ENCODE measurements at places on chromosomes 12 and 14. TPM values are rescaled to one million over a fixed set of nuclear protein-coding genes. Genes with fewer than 3 reads are reported as not detected.

The BRMS1L gene
- 4.1 TPM for total RNA-seq

The FLVCR2 gene
- total RNA-seq: 0.59 TPM

The PTPRR gene
- total RNA-seq: 41.5 TPM

The DCAF4 gene
- 47.9 TPM for total RNA-seq

The MGP gene
- total RNA-seq: 0.09 TPM

The GLI1 gene
- 4.1 TPM for total RNA-seq

The LGALS3 gene
- 134 TPM for total RNA-seq

The ZFYVE26 gene
- total RNA-seq: 6.7 TPM

The MANSC1 gene
- total RNA-seq: 1.1 TPM

The KRT83 gene
- total RNA-seq: 0.05 TPM

The ARHGEF25 gene
- total RNA-seq: 23.0 TPM

The ALX1 gene
- not detected for total RNA-seq

The HELB gene
- total RNA-seq: 1.4 TPM

The SOX5 gene
- not detected for total RNA-seq

The RFLNA gene
- not detected for total RNA-seq

The FCF1 gene
- total RNA-seq: 18.6 TPM

The MOK gene
- 11.6 TPM for total RNA-seq

The MMP14 gene
- total RNA-seq: 92.9 TPM

The KLRG1 gene
- not detected for total RNA-seq

The HPD gene
- total RNA-seq: 0.12 TPM

The SAMD15 gene
- 1.9 TPM for total RNA-seq

The GPR84 gene
- total RNA-seq: not detected

The RPS29 gene
- 2,235 TPM for total RNA-seq

The RNASE7 gene
- total RNA-seq: not detected

The OR6C1 gene
- total RNA-seq: not detected

The STAB2 gene
- not detected for total RNA-seq

The NPC2 gene
- 314 TPM for total RNA-seq

The CAPZA3 gene
- total RNA-seq: not detected

The GLS2 gene
- total RNA-seq: not detected

The CAMKK2 gene
- 9.8 TPM for total RNA-seq

The TMX1 gene
- total RNA-seq: 40.4 TPM

The GALNT16 gene
- 4.8 TPM for total RNA-seq

The PLEKHD1 gene
- total RNA-seq: not detected

The PPFIA2 gene
- 0.62 TPM for total RNA-seq

The SLC6A15 gene
- total RNA-seq: not detected

The TCL1A gene
- not detected for total RNA-seq

The FRS2 gene
- total RNA-seq: 42.4 TPM

The NOPCHAP1 gene
- total RNA-seq: 10.5 TPM

The NTF3 gene
- total RNA-seq: 1.3 TPM

The CDKN3 gene
- total RNA-seq: 104 TPM

The CAPRIN2 gene
- 29.3 TPM for total RNA-seq

The KRT71 gene
- total RNA-seq: not detected

The PMCH gene
- total RNA-seq: not detected

The TNFAIP2 gene
- total RNA-seq: 346 TPM

The CRACR2A gene
- total RNA-seq: not detected

The GARIN6 gene
- total RNA-seq: not detected

The KRT75 gene
- total RNA-seq: 0.07 TPM

The TBC1D30 gene
- 0.26 TPM for total RNA-seq

The ATL1 gene
- 15.8 TPM for total RNA-seq

The ADAM20 gene
- total RNA-seq: 0.14 TPM

The CCDC91 gene
- 21.4 TPM for total RNA-seq
